MG63 (cell line): ENCODE measurements at places on chromosomes 2 and 18. TPM values are rescaled to one million over a fixed set of nuclear protein-coding genes. Genes with fewer than 3 reads are reported as not detected.

DNA sequence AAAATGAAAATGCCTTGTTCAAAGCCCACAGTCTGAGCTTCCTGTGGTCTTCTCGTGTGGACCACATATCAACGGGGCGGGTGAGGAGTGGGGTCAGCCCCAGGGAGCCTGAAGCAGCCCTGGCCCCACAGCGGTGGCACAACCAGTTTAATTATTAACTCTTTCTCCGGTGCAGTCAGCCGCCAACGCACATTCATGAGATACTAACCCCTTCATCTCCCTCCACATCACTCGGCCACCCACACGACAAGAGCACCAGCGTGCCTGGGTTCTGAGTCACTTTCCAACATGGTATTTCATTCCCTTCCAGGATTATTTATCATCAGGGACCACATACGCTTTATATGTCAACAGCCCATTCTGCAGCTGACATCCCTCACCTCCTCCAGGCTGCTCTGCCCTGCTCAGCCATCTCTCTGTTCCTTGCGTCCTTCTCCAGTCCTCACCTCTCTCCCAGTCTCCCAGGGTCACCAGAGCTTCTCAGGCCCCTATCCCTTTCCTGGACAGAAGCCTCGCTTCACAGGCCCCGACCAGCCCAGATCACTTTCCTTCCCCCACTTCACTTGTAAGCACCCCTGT lies 48.0 kb upstream of the ID2 start:
- peak; percentile 76 for DNase-seq

GRCh38 chr2:39524756-39525635 lies 87.9 kb upstream of the MAP4K3 start:
- DNase-seq: peak; percentile 65

DNA sequence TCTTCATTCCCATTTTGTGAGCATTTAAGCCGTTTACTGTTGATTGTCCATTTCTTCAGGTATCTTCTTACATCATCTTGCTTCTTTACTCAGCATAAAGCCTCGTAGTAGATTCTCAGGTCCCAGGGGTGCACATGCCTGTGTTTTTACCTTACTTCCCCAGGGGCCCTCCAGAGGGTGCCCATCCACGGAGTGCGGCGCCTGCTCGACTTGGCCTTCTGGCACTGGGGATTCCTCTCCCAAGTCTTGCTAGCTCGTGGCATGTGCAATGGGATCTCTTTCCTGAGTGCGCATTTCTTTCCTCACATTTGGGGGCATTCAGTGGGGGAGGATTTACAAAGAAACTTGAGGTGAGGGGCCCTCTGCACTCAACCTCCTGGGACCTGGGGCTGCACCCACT lies 148.1 kb downstream of the AGAP1 start:
- DNase-seq: no peak

DNA sequence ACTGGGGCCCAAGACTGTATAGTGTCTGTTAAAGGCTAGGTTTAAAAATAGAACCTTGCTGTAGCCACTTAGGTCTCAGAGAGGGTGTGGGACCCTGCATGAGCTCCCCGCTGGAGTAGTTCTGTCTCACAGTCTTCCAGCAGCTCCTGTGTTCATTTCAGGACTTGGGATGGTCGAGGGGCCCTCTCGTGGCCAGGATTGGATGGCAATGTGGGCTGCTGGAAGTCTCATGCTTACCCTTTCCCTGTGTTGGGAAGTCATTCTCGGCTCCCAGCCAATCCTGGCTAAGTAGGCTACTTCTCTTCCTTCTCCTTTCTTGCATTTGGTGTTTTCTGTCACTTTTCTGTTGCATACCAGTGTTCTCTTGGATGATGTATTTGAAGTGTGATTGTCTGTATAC lies 284.0 kb upstream of the GCFC2 start:
- DNase-seq: peak; percentile 5

DNA sequence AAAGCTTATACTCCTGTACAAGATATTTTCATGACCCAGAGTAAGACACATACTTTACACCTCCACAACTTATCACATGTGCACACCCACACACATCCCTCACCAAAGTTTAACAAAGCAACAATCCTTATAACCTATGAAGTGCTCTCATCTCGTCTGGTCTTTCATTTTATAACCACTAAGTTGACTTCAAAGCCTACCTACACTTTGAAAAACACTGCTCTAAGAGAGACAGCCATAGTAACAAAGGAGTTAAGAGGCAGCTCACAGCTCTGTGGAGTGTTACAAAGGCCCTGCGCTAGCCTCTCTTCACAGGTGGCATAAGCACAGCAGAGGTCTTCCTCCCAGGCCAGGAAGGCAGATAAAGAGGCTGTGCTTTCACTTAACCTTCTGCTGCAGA lies 69.7 kb upstream of the TMEM200C start:
- DNase-seq: no peak

GRCh38 chr18:55433648-55434047 lies 154.3 kb downstream of the TCF4 start:
- DNase-seq: no peak

DNA sequence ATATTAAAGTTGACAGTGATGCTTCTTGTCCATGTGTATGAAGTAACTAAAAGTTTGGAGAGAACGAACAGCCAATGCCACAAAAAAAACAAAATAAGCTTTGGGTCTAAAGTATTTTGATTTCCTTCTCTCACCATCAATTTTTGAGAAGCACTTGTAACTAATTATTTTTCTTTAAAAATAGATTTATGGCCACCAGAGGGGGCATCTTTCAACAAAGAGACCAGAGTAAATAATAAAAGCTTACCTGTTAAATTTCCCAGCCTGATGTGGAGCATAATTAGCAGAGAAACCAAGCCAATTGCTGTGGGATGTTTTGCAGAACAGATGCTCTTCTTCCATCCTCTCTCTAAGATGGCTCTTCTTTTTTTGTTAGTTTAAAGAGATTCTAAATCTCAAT lies 29.0 kb downstream of the LINC00305 start:
- no peak for DNase-seq

GRCh38 chr2:46351098-46351749 lies 54.0 kb downstream of the EPAS1 start:
- DNase-seq: no peak

RNU2-63P gene
- total RNA-seq: not detected in 2 replicates

EPB41L3 gene
- total RNA-seq: not detected in 2 replicates
